CD4-positive, alpha-beta T cell treated with Interleukin-12 subunit alpha and Interleukin-12 subunit beta, for 1 hour (primary cell): ENCODE measurements at places on chromosomes 7 and 10.

GRCh38 chr10:7421526-7421925, 10.7 kb upstream of the SFMBT2 start:
- no peak for DNase-seq

DNA sequence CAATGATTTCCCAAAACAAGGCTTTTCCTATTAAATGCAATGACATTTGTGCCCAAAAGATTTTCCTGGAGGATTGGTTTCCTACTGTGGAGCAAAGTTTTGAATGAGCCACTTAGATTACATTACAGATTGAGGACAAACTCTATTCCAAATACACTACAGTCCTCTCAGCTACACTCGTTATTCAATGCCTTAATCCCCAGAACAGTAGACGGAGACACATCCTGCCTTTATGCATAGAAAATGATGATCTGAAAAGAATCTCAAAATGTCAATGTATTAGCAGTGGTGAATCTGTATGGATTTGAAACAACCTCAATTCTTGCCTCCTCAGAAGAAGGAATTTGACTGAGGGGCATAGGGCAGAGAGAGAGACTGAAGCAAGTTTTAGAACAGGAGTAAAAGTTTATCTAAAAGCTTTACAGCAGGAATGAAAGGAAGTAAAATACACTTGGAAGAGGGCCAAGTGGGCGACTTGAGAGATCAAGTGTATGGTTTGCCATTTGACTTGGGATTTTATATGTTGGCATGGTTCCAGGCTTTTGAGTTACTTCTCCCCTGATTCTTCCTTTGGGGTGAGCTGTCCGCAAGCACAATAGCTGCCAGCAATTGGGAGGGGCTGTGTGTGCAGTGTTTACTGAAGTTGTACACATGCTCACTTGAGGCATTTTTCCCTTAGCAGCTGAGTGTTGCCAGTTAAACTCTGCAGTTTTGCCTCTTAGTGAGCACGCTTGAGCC, 891.9 kb upstream of the MBL2 start:
- no peak for DNase-seq

DNA sequence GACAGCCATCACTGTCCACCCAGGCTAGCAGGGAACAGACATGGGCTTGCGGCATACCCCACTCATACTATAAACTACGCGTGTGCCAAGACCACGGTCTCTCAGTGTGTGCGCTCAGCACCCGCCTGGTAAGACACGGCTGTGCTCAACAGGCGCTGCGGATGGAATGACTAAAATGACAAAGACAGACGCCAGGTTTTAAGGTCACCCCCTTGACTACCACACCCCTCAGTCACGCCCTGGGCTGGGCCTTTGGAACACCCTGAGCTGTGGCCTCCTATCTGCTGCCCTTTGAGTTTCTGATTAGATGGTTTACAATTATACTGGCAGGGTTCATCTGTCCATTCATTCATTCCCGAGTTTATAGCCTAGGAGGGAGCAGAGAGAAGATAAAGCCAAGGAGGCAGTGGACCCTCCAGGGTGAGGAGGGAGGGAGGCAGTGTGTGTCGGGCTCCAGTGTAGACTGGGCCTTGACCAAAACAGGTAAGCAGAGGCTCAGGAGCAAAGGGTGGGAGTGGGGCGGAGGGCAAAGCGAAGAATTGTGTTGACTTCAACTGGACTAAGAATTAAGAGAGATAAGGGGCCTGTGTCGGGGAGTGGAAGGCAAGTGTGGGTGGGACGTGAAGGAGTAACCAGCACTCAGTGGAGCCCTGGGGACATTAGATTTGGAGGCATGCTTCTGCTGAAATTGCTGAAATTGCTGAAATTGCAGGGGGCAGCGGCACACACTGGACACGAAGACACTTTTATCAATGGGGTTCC, 35.0 kb downstream of the TNS3 start:
- DNase-seq, result no peak

DNA sequence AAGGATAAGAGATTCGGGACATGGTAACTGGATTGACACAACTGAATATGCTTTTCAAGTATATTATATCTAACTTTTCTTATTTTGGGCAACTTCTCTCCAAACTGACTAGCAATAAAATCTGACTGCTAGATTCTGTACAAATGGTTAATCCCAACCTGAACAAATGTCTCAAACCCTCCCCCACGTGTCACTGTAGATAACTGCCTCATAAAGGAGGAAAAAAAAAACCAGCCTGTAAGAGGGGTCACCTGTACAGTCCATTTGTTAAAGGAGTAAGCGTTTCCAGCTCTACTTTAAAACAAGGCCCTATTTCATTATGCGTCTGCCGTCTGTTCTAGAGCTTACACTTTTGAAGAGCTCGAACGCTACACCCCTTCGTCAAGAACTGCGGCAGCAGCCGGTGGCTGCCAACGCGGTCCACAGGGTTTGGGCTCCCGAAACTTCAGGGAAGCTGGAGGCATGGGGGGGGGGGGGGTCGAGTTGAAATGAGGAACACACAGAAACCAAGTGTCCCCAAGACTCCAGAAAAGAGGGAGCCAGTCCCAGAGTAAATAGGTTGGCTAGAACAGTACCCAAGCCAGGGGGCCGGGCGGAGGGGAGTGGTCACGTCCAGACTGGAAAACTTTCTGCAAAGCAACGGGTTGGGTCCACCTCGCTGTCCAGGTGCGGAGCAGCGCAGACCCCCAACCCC, 492 bp downstream of the COG5 start:
- no peak for DNase-seq

- no peak for DNase-seq
Measured at GRCh38 chr10:76540786-76541185, 1096.8 kb downstream of the KCNMA1 start.

DNA sequence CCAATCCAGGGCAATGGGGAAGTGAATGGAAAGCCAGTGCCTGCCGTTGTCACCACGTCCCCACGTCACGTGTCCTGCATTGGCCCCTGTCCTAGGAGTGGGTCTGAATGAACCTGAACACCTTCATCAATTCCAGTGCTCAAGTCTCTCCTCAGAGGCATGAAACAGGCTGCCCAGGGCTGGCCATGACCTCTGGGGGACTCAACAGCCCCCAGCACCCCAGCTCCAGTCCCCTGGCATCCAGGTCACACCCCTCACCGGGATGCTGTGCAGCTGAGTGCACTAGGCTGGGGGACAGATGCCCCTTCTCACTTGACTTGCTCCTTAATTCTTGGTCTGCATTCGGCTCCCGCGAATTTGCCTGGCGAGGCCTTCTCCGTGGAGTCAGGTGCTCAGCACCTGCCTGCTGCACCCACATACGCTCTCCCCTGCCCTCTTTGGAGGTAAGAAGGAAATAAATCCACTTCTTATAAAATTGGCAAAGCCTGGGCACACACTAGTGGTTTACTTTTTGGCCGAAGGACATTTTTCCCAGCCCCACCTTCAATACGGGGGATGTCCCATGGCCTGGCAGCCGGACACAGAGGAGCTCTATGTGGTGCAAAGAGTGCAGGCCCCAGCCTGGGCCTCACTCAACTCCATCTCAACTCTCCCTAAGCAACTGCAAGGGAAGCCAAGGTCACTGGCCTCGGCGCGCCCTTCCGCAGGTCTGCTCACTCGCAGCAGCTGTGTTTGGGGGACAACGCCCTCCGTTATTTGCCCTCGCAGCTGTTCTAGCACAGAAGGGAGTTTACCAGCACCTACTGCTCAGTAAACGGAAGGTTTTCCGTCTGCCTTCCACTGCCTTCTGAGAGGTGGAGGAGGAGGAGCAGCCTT, 77.6 kb upstream of the SHH start:
- DNase-seq, result no peak

DNA sequence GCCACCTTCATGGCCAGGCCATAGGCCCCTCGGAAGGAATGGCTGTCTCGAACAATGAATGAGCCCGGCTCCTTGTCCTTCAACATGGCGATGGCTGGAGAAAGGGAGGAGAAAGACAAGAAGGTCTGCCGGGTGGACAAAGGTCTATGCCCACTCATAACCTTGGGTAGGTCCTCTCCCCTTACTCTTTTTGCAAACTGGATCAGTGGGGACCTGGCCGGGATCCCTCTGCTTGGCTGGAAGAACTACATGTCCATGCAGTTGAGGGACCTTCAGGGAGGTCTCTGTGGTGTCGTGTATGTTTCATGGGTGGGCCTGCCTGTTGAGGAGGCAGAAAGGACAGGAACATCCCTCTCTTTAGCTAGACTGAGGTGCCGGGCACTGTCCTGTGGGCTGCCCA, 284.8 kb downstream of the TNS3 start:
- no peak for DNase-seq

DNA sequence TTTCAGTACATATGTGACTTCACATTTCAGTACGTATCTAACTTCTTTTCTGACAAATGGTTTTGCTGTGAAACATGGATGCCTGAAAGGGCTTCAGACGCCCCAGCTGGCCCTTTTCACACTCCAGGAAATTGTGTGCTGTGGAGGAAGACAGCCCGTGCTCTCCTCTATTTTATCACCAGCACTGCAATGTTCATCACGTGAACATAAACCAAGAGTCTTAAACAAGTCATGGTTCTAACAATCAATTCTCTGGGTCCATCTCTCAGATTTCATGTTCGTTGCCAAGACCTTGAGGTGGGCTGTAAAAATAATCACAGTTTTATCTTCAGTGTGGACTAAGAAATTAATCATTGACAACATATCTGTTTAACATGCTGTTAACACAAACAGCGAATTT, 141.2 kb downstream of the WDR37 start:
- no peak for DNase-seq

GRCh38 chr7:156554488-156554887, 86.1 kb upstream of the RNF32 start:
- no peak for DNase-seq

DNA sequence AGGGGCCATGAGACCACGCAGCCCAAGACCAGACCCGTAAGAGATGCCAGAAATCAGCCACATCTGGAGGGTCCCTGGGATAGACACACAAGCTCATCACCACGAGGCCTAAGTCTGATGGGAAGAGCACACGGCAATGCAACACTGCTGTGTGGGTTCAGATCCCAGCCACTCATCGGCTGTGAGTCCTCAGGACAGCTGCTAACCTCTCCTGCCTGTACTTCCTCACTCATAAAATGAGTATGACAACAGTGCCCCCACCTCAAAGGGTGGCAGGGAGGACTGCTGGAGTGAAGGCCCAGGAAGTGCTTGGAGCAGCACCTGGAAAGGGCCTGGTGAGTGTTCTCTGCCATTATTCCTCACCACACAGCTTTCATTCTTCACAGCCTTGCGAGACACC, 60.9 kb downstream of the MAD1L1 start:
- no peak for DNase-seq

DNA sequence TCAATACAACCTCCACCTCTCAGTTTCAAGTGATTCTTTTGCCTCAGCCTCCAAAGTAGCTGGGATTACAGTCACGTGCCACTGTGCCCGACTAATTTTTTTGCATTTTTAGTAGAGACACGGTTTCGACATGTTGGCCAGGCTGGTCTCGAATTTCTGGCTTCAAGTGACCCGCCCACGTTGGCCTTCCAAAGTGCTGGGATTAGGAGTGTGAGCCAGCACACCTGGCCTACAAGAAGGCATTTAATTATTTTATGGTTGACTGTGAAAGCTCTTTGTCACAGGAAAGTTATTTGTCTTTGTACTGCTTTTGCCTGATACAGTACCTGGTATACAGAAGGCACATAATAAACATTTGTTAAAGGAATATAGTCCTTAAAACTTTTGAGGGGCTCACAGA, 12.9 kb downstream of the MYOZ1 start:
- DNase-seq, result no peak

DNA sequence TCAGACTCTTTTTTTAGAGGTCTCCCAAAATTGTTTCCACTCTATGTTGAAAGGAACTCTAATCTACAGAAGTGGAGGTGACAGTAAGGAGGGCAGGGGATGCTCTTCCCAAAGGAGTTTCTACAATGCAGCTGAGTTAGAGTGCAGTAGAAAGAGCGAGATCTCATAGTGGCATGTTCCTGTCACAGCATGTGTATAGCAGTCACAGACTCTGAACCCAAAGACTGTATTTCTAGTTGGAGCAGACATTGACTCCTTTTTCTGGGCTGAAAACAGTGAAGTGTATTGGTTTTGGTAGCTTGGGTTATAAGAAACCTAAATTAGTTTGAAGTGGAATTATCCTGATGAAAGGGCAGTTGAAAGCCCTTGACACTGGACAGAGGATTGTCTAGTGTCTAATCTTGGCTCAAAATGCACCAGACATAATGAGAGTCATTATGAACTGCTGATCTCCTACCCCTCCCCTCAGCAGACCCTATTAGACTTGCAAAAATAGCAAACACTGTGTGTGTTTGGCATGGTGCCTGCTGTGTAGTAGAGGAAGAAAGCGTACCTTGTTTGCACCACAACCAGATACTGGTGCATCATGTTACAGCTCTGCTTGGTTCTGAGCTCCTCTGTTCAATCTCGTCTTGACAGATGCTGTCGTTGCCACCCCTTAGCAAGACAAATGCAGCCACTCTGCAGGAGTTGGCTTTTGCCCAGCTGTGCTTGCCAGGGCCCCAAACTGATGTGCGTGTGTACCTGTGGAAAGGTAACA, 336.0 kb downstream of the AUTS2 start:
- DNase-seq, result no peak

DNA sequence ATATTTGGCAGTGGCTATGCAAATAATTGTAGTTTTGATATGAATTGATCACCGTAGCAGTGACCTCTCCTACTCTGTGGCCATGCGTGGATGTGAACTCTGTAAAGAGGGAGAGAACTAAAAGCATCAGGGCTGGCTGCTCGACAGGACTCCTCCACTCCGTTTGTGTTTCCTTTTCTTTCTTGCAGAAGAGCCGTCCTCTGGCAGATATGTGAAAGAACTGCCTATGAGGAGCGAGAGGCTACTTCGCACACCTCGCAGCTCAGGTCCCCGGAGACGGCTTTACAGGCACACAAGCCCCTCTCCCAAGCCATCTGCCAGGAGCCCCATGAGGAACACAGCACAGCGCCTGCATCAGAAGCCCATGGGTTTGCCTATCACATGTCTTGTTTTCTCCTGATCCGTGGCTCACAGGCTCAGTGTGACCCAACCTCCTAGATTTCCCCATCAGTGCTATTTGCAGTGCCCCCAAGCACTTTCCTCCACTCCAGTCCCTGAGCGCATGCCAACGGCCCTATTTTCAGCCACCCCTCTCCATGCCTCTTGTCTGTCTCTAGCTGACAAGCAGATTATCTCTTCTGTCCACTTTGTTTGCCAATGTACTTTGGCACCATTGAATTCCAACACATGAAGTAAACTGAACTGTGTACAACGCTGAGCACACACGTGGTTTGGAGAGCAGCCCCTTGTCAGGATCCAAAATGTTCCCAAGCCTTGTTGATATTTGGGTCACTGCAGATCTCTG, 164.3 kb upstream of the AKR1E2 start:
- DNase-seq, result no peak

DNA sequence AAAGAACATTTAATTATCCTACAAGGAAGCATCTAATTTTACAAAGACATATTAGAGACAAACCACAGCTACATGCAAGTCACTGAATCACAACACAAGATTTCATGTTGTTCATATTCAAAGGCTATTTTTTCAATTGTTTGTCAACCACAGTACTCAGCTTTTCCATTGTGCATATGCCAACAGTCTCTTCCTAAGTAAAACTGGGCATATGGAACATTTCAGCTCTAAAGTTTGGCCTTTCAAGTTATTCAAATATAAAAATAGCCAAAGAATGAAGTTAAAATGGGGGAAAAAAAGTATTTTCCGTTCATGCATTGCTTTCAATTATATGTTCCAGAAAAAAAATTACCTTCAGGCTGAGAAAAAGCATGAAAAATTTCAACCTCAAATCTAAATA, 537.9 kb downstream of the PLXDC2 start:
- no peak for DNase-seq

- no peak for DNase-seq
Measured at GRCh38 chr7:30681331-30681797, 892 bp downstream of the CRHR2 start.

- DNase-seq, result no peak
Measured at GRCh38 chr7:41206267-41206666, 496.6 kb downstream of the INHBA start.

GRCh38 chr10:51386248-51386885, 312.1 kb downstream of the PRKG1 start:
- no peak for DNase-seq
